ENCODE measurements at places on chromosomes 3 and 15. TPM values are rescaled to one million over a fixed set of nuclear protein-coding genes. Genes with fewer than 3 reads are reported as not detected.

The SEMA6D gene
- total RNA-seq, result not detected

The KLF15 gene
- 0.73 TPM for total RNA-seq

The DHX36 gene
- 59.9 TPM for total RNA-seq

The CADM2 gene
- total RNA-seq, result 0.28 TPM

The FBLN2 gene
- 2.5 TPM for total RNA-seq

The TMIE gene
- total RNA-seq, result 0.17 TPM

The MUC20 gene
- 0.64 TPM for total RNA-seq

The STRIT1 gene
- total RNA-seq, result not detected

The RYR3 gene
- 0.07 TPM for total RNA-seq

The MORC1 gene
- total RNA-seq, result not detected

The CLRN1 gene
- total RNA-seq, result not detected

The HIGD2B gene
- not detected for total RNA-seq

The SNX22 gene
- 1.3 TPM for total RNA-seq

The CSPG4 gene
- 0.12 TPM for total RNA-seq

The PHLDB2 gene
- 23.3 TPM for total RNA-seq

Data from A549 treated with Hydrocortisone at 1 μM for 4 hours (cell line).